ENCODE measurements at places on chromosomes 13 and 19.

- DNase-seq = no peak
These were observed 21.1 kb upstream of the POMP start for GRCh38 chr13:28637714-28638355.

DNA sequence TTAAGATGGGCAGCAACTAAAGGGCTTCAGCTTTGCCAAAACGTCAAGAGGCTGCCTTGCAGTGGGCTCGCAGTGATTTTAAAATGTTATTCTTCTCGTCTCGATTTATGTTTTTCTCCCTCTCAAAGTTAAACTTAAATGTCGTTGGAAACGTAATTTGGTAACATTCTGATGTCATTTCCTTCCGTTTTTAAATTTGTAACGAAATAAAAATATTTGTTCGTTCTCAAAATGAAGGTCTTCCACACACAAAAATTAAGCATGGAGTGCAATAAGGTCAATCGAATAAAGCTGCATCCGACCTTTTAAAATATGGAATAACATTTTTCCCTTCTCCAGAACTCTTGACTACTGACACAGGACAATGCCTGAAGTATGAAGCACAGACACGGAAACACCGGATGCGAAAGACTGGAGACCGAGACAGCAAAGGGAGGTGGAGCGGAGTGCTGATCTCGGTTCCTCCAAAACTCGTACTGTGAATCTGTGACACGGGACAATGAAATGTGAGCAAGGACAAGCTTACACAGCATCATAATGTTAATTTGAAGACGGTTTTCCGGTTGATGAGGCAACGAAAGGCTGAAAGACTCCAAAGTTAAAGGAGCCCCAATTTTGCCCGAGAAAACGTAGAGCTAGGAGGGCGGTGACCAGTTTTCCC is 850 bp downstream of the MTMR6 start:
- DNase-seq = peak; percentile 60

DNA sequence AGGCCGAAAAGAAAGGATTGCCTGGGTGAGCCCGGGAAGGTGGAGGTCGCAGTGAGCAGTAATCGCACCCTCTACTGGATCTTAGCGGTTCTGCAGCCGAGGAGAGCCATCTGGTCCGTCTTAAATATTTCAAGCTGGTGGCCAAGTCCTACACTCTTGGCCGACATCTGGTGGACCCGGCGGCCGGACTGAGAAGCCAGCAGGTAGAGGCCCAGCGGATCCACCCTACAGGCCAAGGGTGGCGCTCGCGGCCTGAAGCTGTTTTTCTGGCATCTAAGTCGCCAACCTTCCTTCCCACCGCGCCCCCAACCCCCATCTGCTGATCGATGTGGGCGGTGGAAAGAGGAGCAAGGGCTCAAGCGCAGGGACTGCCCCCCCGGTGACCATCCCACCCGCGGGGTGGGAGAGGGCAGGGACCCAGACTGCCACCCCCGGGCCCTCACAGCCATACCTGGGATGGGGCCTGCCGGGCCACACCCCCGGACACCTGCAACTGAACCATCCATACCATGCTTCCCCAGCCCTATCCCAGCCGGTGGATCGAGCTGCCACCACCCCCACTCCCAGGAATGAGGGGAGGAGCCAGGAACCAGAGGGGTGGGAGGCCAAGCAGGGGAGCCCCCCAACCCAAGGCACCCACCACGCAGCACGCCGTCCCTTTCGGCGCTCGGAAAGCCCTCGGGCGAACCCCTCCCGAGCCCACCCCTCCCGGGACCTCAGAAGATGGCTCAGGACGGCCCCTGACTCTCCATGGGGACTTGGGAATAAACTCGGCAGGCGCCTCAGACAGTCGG is 46.3 kb upstream of the ZNF730 start:
- DNase-seq = peak; percentile 7

DNA sequence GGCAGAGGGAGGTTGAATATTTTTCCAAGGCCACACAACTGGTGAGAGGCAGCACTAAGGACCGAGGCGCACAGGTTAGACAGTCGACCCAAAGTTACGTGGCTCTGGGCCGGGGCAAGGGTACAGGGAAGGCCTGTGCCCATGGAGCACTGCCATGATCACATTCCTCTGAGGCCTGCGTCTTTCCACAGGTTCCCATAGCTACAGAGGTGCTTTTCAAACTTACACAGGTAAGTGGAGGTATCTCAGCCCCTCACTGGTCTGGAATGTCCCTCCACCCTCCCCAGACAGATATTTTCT is 814 bp downstream of the ZNF211 start:
- DNase-seq = no peak

GRCh38 chr13:71876648-71877255 is 9.7 kb upstream of the DACH1 start:
- no peak for DNase-seq

DNA sequence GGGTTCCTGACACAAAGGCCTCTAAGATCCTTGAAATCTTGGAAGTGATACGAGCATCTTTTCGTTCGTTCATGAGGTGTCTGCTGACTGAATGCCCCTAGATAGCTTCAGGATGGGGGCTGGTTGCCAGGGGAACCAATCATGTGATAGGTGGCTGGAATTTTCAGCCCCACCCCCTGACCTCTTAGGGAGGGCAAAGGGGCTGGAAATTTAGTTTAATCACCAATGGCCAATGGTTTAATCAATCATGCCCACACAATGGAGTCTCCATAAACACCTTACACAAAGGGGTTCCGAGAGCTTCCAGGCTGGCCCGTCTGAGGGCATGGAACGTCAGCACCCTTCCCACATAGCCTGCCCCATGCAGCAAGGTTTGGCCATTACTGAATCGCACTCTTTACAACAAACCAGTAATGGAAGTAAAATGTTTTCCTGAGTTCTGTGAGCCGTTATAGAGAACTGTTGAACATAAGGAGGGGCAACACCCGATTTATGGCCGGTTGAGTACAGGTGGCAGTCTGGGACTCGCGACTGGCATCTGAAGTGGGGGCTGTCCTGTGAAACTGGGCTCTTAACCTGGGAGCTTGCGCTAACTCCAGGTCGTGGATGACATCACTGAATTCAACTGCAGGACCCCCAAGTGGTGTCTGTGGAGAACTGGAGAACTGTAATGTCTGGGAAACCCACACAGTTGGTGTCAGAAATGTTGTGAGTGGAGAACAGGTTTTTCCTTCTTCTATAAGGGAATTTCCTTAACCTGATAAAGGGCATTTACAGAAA is 25.6 kb downstream of the MLLT1 start:
- DNase-seq = no peak

- no peak for DNase-seq
These were observed 8.7 kb upstream of the SBNO2 start for GRCh38 chr19:1182727-1183126.

GRCh38 chr19:32877323-32877912 is 7.9 kb upstream of the SLC7A9 start:
- no peak for DNase-seq

DNA sequence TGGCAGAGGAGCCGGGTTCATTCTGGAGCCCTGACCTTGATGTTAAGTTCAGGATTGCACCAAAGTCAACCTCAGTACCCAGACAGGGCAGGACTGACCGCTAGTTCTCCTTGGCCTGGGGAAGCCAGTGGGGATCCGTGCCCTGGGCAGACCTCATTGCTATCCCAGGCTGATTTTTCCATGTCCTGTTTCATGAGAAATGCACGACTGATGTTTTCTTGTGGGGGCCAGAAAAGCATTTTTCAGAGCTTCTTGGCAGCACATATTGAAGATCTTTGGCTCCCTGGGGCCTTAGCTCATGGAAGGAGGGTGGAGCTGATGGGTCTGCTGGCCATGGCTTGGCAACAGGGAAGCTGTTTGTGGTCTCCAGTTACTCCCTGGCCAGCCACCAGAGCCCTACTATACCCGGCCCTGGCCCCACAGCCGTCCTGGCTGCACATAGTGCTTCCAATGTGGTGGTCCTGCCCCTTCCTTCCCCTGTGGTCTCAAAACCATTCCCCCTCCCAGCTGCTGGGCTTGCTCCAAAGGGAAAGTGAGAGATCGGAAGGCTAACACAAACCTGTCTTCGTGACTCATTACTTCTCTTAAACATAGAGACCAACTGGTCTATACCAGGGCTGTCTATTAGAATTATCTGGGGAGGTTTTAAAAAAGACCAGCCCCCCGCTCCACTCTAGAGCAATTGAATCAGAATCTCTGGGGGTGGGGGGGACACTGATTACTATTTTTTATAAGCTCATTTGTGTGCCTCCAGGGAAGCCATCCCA is 11.2 kb downstream of the IL17D start:
- DNase-seq = no peak

DNA sequence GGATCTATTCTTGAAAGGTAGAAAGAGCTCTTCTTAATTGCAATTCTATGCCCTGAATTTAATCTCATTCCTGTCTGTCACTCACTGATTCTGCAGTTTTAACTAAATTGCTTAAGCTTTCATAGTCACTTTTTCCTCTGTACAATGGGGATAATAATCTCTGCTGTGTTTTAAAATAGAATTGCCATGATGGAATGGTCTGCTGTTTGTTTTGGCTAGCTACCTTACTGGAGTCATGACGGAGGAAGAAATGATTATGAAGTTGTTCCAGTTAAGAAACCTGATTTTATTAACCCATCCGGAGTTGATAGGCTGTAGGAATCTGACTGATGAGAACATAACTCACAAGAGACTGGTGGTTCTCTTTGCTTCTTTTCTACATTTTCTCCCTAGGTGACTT is 54.9 kb upstream of the ITM2B start:
- DNase-seq = no peak

GRCh38 chr19:34452723-34453122 is 24.5 kb downstream of the UBA2 start:
- DNase-seq = no peak

DNA sequence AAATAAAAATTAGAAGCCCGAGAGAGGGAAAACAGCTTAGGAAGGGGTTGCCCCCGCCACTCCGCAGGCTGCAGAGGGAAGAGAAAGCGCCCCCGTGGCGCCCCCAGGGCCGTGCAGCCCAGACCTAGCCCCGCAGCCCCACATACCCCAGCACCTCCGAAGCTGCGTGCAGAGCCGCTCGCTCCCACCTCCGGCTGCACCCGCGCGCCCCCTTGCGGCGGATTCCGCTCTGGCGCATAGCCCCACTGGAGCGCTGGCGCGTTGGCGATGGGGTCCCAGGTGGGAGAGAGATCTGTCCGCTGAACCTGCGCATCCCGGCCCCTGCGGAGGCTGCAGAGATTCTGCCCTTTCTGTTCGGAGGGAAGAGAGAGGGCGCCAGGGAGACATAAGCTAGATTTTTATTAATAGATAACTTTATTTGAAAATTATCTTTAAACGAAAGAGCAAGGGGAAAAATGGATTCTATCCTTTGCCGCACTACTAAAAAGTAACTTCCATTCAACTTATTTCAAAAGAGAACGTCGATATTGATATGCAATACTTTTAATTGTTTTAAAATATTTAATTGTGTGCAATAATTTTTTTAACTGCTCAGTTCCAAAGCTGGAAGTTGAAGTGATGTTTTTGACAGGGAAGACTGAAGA is 11.7 kb upstream of the CLN5 start:
- DNase-seq = peak; percentile 55

DNA sequence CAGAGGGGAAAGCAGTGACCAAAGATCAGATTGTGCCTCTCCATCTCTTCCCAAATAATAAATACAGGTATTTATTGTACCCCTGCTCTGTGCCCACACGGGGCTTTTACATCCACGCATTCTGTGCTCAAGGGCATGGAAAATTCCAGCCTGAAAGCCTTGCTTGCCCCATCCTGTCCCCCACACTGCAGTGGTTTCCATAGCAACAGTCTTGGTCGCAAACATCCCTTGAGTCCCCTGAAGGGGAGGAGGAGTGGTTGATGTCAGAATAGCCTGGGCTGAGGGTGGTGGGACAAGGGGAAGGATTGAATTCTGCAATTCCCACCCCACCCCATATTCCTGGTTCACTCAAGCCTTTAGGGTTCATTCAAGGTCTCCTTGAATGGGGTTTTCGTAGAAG is 41.0 kb upstream of the USP29 start:
- no peak for DNase-seq

DNA sequence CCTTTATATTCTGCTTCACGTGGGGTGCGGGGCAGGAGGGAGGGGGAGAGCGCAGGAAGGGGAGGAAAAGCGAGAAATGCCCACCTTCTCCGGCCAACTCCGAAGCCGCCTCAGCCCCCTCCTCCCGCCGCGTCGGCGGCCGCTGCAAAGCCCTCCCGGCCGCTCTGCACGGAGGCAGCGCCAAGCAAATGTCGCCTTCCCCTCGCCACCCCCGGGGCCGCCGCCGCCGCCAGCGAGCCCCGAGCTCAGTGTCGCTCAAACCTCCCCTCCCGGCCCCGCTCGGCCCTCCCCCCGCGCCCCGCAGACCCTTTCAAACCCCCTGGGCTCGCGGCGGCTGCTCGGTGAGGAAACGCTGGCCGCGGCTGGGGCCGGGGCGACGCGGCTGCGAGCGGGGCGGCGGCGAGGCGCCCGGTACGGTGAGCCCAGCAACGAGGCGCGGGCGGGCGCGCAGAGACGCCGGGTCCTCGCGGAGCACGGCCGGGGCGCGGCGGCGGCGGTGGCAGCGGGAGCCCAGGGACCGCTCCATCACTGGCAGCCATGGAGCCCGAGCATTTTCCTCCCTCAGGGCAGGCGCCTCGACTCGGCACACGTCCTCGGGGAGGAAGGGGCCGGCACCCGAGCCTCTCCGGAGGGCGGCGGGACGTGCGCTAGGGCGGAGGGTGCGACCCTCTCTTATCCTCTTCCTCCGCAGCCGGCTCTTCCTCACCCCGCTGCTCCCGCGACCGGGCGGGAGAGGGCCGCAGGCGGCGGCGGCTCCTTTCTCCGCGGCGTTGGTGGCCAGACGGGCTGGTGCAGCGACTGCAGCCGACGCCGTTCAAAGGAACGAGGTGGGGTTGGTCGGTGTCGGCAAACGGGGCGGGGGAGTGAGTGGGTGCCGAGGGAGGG is 463 bp upstream of the TSC22D1 start:
- no peak for DNase-seq

DNA sequence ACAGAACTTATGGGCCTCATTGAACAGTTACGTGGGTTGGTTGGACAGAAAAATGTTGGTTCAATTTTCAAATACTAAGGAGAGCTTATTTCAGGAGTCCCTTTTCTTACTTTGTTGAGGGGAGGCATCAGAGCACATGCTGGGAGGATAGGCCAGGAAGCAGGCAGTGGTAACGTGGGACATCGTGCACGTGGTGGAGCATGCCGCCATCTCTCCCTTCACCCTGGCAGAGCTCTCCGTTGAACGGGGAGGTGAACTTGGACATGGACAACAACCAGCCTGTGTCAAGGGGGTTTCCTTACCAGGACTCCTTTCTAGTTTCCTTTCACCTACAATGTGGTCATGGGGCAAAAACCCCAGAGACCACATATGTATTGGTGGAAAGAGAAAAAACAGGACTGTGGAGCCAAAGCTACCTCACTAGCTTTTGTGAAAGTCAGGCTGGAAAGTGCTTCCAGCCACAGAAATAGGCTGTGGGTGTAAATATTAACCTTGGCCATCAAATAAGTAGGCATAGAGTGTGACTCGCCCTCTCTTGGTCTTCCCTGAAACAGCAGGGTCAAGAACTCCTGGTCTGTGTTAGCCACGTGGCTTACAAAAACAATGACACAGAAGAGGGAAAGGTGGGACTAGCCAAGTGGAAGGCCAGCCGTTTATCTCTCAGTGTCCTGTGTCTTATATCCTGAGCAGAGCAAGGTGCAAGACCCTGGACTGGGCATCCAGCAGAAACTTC is 14.4 kb downstream of the MICOS13 start:
- DNase-seq = no peak

GRCh38 chr13:109480011-109480955 is 306.1 kb downstream of the IRS2 start:
- DNase-seq = no peak

GRCh38 chr19:35975608-35976214 is 19.3 kb upstream of the SDHAF1 start:
- DNase-seq = no peak

GRCh38 chr19:38915329-38916321 is 3.6 kb upstream of the CCER2 start:
- no peak for DNase-seq
